ENCODE measurements at places on chromosomes 1 and 21. TPM values are rescaled to one million over a fixed set of nuclear protein-coding genes. Genes with fewer than 3 reads are reported as not detected.
A peak's percentile ranks its signal among the peaks of the same experiment; 100 is the strongest.

GRCh38 chr1:192087334-192087733 lies 70.9 kb upstream of the RGS18 start:
- no peak for DNase-seq

DNA sequence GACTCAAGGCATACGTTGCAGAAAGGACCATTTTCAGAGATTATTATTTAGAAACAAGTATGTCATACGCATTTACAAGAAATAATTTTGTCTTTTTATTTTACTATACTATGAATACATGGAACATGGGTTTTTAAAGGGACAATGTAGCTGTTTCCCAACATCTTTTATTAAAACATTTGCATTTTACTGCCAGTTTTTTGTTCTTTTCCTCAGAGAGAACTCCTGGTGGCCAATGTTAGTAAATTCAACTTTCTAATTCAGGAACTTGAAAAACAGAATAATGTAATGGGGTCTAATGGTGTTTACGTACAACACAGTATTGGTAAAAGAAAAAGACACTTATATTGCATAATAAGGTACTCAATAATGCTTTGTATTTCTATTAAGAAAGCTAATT lies 14.9 kb downstream of the PRDM2 start:
- no peak for DNase-seq

GRCh38 chr1:30900486-30900885 lies 8.1 kb downstream of the SDC3 start:
- DNase-seq: no peak

- no peak for DNase-seq
Measured at GRCh38 chr1:181514298-181515290, 31.3 kb downstream of the CACNA1E start.

The ARHGEF10L gene
- 40.6 TPM for total RNA-seq

The CYYR1 gene
- total RNA-seq: 19.9 TPM

DNA sequence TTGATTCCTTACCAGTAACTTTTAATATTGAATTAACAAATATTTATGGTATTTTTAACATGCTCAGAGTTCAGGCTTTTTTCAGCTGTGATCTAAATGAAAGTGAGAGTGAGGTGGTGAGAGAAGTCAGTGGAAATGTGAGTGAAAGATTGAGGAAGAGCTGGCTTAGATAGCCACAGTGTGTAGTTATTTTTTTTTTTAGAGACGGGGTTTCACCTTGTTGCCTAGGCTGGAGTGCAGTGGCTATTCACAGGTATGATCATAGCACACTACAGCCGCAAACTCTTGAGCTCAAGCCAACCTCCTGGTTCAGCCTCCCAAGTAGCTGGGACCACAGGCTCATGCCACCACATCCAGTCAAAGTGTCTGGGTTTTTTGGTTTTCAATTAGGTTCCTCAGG lies 10.9 kb downstream of the RNF11 start:
- no peak for DNase-seq

GRCh38 chr1:167043752-167044488 lies 46.3 kb downstream of the GPA33 start:
- peak; percentile 63 for DNase-seq

The OR4F16 gene
- total RNA-seq: not detected

The KANK4 gene
- 4.0 TPM for total RNA-seq

- DNase-seq: no peak
Measured at GRCh38 chr1:192265516-192266173, 51.1 kb upstream of the RGS21 start.

GRCh38 chr21:26935977-26936376 lies 30.9 kb downstream of the ADAMTS5 start:
- DNase-seq: no peak

The MCOLN2 gene
- 1.0 TPM for total RNA-seq

DNA sequence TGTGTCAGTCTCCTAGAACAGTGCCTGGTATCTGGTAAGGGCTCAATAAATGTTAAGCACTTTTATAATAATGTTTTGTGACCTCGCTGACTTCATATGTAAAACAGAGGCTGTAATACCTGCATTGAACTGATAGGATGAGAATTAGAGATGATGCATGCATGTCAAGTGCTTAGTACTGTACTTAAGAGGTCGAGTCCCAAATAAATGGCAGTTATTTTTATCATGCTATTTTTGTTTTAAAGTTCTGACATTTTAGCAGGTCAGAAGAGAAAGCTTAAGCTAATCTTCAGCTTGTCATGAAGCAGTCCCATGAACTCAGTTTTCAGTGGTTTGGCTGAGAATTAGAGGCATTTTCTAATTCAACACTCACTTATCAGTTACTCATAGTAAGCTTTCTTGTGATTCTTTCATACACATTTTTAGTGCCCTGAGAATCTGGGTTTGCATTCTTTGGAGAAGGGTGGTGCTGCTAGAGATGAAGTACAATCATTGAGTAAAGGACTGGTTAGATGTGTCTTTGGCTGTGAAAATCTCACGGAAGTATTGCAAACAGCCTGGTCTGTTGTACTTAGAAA lies 75.7 kb upstream of the RAVER2 start:
- DNase-seq: no peak

GRCh38 chr1:67347688-67348472 lies 40.2 kb downstream of the IL12RB2 start:
- peak; percentile 26 for DNase-seq

DNA sequence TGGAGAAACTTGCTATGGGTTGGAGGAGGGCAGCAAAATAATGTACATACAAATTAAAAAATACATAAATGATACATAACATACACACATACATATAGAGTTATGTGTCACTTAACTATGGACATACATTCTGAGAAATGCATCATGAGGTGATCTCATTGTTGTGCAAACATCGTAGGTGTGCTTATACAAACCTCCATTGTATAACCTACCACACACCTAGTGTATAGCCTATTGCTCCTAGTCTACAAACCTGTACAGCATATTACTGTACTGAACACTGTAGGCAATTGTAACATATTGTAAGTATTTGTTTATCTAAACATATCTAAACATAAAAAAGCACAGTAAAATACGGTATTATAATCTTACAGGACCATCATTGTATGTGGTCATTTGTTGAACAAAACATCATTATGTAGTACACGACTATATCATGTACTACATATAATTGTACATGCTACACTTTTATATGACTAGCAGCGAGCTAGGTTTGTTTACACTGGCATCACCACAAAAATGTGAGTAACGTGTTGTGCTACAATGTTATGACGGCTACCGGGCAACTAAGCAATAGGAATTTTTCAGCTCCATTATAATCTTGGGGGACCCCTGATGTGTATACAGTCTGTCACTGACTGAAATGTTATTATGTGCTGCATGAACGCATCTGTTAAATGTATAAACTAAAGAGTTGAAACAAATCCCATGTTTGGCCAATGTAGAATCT lies 35.5 kb downstream of the ITGB3BP start:
- DNase-seq: no peak

The GCSAML gene
- not detected for total RNA-seq

The AMPD1 gene
- total RNA-seq: not detected

The HSPA6 gene
- total RNA-seq: 3.2 TPM

The IFNLR1 gene
- total RNA-seq: 4.0 TPM

The C1orf105 gene
- total RNA-seq: 7.1 TPM

- no peak for DNase-seq
Measured at GRCh38 chr1:55662875-55663274, 447.7 kb upstream of the USP24 start.
